ENCODE measurements at places on chromosomes 4 and X.

- no peak for DNase-seq
Observed at GRCh38 chrX:17792826-17793225, 55.5 kb downstream of the SCML1 start.

- DNase-seq: no peak
Observed at GRCh38 chr4:15202481-15202880, 200.2 kb downstream of the CPEB2 start.

- DNase-seq: peak; percentile 46
Observed at GRCh38 chrX:1598876-1599790, 7.7 kb downstream of the AKAP17A start.

DNA sequence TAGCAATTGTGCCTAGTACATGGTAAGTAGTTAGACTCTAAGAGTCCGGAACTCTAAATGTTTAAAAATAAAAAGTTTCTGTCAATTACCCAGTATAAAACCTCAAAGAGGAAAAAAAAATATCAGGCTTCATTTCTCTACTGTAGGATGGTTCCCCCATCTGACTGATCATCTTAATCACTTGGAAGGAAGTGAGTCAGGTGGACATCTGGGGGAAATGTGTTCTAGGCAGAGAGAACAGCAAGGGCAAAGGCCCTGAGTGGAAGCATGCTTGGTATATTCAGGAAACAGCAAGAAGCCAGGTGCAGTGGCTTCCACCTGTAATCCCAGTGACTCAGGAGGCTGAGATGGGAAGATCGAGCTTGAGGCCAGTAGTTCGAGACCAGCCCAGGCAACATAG, 2.9 kb upstream of the EIF1AX start:
- DNase-seq: no peak

DNA sequence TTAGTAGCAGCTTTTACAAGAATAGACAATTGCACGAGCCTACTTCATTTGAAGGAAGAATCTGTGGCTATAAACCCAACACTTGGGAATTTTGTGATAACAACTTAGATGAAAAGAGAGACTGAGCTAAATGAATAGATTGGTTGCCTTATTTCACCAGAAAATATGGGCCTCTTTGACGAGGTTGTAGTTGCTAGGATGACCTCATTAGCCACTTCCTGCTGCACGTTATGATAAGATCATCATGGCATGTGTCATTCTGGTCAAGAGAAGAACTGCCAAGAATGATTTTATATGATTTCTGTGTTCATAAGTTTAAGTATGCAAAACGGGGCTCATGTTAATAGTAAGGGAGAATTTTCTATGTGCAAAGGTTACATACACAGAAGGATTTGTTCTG, 321.9 kb upstream of the GIMD1 start:
- no peak for DNase-seq

DNA sequence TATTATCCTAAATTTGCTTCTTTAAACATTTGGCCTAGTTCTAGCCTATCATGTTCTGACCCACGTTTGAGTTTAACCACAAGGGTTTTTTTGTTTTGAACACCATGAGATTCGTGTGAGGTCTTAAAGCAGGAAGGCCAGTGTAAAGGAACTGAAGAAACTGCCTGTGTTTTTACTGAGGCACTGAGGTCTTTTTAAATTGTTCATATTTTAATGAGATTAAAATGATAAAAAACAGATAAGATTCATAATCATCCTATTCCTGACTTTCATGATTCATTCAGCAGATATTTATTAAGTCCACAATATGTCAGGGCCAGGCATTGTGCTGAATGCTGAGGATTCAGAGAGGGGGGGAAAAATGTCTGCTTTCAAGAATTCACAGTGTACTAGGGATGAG, 3.2 kb downstream of the RPS6KA3 start:
- no peak for DNase-seq

GRCh38 chr4:109011241-109012026, 248.6 kb upstream of the ETNPPL start:
- no peak for DNase-seq

GRCh38 chrX:133983256-133983973, 2.0 kb downstream of the GPC3 start:
- DNase-seq: no peak

GRCh38 chr4:144374065-144374464, 233.5 kb upstream of the GYPA start:
- DNase-seq: no peak

DNA sequence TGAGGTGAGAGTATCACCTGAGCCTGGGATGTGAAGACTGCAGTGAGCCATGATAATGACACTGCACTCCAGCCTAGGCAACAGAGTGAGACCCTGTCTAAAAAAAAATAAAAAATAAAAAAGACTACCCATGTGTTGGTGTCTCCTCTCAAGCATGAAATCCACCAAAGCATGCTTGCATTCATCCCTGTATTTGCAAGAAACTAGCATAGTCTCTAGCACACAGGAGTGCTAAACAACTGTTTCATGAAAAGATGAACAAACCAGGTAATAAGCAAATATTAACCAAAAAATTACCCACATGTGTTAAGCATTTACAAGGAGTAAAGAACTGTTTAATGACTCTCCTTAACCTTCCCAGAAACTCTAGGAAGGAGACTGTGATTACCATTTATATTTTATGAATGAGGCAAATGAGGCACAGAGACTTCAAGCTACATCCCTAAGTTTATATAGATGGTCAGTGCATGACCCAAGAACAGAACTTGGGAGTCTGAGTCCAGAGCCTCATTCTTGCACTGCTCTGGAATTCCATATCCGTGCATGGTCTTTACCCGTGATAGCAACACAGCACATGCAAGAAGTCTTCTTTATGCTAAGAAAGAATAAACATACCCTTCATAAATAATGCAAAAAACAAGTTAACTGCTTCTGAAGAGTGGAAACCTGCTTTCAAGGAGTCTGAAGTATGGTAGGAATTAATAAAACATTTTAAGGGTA, 186.1 kb upstream of the STS start:
- DNase-seq: no peak

- no peak for DNase-seq
Observed at GRCh38 chrX:134713618-134714107, 55.4 kb upstream of the PLAC1 start.

- no peak for DNase-seq
Observed at GRCh38 chrX:37712458-37712857, 26.9 kb downstream of the XK start.

GRCh38 chr4:22635692-22636091, 57.0 kb upstream of the GBA3 start:
- no peak for DNase-seq

DNA sequence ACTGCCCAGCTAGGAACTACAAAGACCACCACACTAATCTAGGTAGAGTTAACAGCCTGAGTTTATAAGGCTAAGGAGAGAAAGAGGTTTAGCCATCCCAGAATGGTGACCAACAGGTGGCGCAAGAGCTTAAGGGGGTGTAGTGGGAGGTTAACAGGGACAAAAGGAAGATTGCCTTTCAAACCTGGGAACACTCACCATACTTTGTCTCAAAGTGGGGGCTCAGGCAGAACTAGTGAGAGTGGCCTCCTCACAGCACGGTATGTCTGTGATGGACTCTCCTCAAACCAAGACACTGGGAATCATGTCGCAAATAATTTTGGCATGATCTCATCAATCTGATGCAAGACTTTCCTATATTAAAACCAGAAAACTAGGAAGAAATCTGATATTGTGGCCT, 23.4 kb downstream of the CCNI start:
- no peak for DNase-seq

- DNase-seq: no peak
Observed at GRCh38 chr4:108169664-108170063, 932 bp upstream of the LEF1 start.

GRCh38 chr4:113524096-113524495, 237.4 kb downstream of the CAMK2D start:
- no peak for DNase-seq

DNA sequence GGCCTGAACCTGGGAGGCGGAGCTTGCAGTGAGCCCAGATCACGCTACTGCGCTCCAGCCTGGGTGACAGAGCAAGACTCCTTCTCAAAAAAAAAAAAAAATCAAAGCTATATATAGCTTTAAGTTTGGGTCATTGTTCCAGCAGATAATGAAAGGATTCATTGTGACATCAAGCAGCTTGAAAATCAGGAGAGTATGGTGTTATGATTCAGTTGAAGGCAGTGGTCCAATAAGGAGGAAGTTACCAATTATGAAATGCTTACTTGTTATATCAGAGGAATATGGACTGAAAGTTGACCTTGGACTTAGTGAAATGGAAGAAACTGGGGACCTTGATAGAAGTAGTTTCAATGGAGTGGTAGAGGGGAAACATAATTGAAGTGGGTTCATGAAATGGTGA, 140.4 kb upstream of the MAD2L1 start:
- DNase-seq: no peak

DNA sequence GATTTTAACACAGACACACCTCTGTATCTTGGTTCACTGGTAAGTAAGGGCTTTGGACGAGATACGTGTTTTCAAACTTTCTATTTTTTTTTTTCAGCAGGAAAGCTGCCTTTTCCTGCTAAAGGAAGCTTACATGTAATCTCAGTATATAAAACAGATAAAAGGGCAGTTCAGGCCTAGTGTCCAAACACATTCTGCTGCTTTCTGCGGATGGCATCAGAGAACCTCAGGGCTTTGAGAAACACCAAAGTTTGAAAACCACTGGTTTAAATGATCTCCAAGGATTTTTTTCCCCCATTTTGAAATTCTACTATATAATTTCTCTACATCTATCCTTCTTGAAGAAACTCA, 76.0 kb downstream of the ZAR1 start:
- no peak for DNase-seq

GRCh38 chrX:15224747-15225146, 45.1 kb downstream of the ASB9 start:
- no peak for DNase-seq

GRCh38 chrX:18692541-18692940, 14.9 kb upstream of the PPEF1 start:
- no peak for DNase-seq

DNA sequence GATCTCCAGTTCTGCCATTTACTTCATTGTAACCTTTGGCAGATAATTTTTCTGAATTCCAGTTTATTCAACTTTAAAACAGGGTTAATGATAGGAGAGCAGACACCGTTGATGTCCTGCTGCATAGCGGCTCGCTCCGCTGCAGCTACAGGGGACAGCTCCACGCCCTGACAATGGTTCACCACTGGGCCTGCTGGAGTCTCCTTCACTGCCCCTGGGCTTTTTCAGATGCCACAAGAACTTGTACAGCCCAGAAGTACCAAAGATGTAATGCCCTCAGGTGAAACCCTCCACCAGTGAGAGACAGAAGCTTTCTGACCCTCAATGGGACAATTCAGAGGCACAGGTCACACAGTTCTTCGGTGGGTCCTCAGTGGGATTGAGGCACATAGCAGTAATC, 22.7 kb upstream of the SEPTIN11 start:
- DNase-seq: no peak

GRCh38 chr4:88989990-88990389, 67.0 kb downstream of the FAM13A start:
- no peak for DNase-seq

GRCh38 chr4:6200922-6201362, 593 bp upstream of the JAKMIP1 start:
- DNase-seq: no peak

DNA sequence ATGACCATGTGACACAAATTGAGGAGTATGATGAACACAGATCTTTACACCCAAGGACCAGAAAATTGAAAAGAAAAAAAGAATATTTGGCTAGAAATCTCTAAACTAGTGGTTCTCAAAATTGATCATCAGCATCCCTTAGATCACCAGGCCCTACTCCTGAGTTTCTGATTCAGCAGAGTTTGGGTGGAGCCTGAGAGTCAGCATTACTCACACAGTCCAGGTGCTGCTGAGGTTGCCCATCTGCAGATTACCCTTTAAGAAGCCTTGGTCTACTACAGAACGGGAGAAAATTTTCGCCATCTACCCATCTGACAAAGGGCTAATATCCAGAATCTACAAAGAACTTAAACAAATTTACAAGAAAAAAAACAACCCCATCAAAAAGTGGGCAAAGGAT, 182.8 kb downstream of the MOSPD2 start:
- DNase-seq: no peak

- no peak for DNase-seq
Observed at GRCh38 chr4:152351080-152351479, 184.8 kb downstream of the FBXW7 start.

GRCh38 chr4:4572821-4573220, 31.0 kb upstream of the STX18 start:
- no peak for DNase-seq

DNA sequence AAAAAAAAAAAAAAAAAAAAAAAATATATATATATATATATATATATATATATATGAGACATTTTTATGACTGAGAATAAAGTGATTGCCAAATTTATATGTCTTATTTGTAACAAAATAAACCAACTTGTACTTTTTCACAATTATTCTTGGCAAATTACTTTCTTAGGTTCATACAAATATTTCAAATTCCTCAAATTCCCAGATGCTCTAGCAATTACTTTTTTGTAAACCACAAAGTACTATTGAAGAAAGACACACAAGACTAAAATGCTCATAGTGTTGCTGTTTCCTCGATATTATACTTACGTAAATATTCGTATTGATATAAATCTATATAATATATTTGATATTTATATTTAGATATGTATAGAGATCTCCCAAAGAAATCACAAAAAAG, 390.0 kb downstream of the FAT4 start:
- no peak for DNase-seq

DNA sequence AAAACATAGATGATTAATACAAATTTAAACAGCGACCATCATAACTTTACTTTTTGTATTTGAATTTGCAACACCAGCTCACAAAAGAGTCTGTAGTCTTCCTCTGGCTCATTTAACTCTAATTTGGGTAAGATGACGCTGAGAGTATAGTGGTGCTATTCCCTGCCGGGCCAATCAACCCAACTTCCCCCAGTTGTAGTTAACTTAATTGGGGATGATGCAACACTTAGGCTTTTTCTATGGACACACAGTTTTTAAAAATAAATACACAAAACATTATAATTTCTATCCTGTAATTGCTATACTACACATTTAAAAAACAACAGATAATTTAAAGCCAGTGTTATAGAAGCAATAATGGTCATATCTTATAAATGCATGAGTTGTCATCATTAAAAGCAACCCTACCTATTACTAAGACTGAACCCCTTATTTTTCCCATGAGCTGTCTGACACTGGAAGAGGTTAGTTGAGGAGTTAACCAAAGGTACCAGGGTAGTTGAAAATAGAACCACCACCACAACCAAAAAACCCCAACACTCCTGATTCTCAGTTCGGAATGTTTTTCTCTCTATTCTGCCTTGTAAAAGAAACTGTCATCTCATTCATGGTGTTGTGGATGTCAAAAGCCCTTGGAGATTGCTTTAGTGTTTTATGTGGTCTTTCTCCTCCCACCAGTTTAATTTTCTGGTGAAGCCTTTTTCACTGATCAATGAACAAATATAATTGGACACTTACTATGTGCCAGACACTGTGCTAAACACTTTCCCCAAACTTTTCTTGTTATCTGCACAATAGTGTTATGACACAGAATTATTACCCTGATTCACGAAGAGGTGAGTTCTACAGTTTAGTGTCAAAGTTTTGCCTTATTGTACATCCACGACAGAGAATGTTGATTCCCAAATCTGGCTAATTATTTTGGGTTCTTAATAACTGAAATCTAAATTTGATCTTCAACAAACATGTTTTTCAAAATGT, 61.5 kb upstream of the RAPGEF2 start:
- DNase-seq: no peak

- peak; percentile 87 for DNase-seq
Observed at GRCh38 chrX:1392376-1393068, 609 bp upstream of the SLC25A6 start.

GRCh38 chr4:164977243-164978164, at the start of gene TRIM61:
TSS of gene TRIM61 (minus strand) at chr4:164977657. CDS start at chr4:164970002, 7,655 bp downstream.
- no peak for DNase-seq

GRCh38 chrX:15672881-15673280, 8.3 kb upstream of the CLTRN start:
- DNase-seq: no peak

Data from RWPE2 (cell line).